ENCODE measurements at places on chromosomes 1 and 21.

- no peak for DNase-seq
These were observed 174.7 kb upstream of the C1orf105 start for GRCh38 chr1:172245788-172246187.

DNA sequence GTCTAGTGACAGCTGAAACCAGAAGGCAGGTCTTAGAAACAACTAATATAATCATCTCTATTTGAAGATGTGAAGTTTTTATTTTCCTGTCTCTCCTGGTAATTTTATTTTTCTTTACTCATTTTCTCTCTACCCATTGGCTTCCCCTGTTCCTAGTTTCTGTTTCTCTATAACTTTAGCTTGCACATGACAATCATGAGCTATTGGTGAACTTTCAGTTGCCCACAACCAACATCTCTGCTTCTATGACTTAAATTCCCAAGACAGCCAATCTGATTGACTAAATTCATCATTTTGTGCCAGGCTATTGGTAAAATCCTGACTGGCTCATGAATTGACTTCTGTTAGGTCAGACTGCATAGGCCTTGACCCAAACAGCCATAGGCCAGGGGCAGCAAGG lies 13.7 kb upstream of the ACADM start:
- DNase-seq = no peak

GRCh38 chr1:169479363-169480066 lies 6.2 kb downstream of the SLC19A2 start:
- DNase-seq = no peak

GRCh38 chr1:6880951-6881690 lies 95.9 kb downstream of the CAMTA1 start:
- DNase-seq = no peak

- DNase-seq = no peak
These were observed 93.9 kb downstream of the GLIS1 start for GRCh38 chr1:53644909-53645689.

DNA sequence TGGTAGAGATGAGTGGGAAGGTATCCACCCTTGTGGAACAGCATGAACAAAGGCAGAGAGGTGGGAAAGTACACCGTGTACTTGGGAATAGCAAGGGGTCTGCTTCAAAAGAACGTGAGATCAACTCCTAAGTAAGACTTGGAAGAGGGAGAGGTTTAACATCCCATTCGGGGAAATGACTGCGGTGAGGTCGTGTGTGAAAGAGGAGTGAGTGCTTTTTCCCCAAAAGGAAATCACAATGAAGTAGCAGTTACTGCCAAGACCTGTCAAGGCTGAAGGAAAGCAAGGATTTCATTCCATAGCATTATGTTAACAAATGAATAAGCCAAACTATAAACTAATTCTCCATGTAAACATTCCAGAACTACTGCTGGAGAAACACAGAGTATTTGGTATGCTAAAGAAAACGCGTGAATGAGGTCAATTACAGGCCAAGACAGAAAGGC lies 20.0 kb upstream of the SYDE2 start:
- DNase-seq = no peak

- DNase-seq = no peak
These were observed 80.4 kb downstream of the KIF26B start for GRCh38 chr1:245235156-245235555.

DNA sequence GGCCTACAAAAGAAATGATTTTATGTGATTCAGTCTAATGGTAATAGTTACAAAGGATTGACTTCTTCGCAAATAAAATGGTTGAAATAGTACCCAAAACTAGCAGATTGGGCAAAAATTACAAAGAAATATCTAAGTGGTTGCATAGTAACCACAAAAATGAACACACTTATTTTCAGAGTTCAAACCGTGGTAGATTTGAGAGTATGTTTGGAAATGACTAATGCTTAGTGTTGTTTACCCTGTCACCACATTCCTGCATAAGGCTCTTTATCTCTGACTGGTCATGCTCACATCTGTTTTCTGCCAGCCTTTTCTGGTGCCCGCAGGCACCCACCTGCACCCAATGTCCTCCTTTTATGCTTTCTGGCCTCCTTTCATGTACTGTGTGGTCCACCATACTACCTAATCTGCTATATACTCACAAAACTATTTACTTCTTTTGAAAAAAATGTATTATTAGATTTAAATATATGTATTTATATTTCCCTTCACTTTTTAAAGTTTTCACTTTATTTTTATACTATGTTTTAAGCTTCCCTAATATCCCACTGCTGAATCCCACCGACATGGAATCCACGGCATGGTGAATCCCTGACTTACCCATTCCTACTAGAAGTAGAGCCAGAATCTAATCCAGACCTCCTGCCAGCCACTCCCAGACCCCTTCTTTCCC lies 30.3 kb downstream of the PTPRC start:
- DNase-seq = no peak

DNA sequence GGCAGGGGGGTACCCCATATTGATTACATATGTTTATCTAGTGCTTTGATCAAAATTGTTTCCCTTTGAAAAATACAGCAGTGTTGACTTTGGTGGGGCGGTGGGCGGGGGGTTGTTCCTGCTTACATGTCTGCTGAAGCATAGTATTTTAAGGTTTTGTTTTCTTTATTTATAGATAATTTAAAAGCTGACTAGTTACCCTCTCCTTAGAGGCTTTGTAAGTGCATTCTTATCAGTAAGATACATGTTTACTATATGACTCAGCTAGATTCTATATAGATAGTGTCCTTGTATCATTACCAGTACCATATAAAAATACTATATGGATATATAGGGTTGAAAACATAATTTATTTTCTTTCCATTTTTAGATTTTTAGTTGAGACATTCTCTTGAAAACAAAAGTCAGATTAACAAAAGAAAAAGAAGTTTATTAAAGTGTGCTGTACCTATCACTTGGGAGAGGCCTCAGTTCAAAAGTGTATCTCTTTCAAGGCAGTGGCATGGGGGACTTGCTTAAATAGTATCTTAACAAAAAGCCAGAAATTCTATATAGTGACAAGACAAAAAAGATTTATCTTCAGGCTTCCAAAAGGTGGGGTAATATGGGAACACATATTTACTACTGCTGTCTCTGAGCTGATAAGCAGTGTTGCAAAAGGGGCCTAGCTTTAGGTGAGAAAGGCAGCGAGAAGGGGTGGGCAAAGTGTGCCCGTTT lies 79.0 kb downstream of the HS2ST1 start:
- no peak for DNase-seq

DNA sequence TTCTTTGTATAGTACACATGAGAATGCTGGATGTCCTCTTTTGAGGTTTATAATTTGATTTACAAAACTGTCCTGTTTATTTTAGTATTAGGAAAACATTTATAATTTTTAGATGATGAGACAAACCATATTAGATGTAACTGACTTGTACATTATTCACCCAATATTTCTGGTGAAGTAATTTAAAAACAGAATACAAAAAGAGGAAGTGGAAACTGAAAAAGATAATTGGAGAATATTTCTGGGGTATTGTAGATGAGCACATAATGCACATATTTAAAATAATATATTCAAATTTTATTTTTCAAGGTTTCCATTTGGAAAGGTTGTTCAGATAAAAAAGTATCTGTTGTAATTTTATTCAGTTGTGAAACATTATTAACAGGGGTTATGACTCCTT lies 40.7 kb downstream of the XPR1 start:
- no peak for DNase-seq

- DNase-seq = no peak
These were observed 28.1 kb downstream of the KCNA10 start for GRCh38 chr1:110490791-110491451.

DNA sequence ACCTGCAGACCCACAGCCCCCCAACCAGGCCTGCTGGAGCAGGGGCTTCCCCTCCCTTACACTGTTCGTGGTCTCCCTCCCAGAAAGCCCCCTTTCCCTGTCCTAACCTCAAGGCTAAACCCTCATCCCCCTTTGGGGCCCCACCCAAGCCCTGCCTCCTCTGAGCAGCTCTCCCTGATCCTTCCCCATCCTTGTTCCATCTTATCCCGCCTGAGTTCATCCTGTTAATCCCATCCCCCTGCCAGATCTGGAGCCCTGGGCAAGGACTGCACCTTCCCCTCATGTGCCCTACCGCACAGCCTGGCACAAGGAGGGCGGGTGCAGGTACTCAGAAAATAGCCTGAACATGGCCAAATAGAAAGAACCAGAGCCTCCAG lies 6.9 kb upstream of the TNNT2 start:
- DNase-seq = no peak

GRCh38 chr1:42713293-42713692 lies 26.7 kb downstream of the CLDN19 start:
- DNase-seq = no peak
